NCI-H2081 (cell line): ENCODE measurements at places on chromosomes 16 and 17.

DNA sequence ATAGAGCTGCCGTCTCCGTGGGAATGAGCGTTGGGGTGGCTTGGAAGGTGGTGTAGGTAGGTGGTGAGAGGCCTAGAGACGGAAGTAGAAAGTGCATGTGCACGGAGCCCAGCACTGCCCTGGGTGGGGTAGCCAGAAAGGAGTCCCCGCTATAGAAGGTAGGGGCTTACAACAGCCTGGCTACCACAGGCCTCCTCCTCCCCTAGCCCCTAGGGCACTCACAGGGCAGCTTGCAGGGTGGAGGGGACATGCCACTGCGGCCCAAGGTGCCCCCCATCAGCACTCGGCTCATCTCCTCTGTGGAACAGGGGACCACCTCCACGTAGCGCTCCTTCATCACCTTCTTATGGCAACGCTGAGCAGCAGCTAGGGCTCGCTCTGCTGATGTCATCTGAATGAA lies 5.0 kb downstream of the ESRP2 start:
- no peak for DNase-seq

DNA sequence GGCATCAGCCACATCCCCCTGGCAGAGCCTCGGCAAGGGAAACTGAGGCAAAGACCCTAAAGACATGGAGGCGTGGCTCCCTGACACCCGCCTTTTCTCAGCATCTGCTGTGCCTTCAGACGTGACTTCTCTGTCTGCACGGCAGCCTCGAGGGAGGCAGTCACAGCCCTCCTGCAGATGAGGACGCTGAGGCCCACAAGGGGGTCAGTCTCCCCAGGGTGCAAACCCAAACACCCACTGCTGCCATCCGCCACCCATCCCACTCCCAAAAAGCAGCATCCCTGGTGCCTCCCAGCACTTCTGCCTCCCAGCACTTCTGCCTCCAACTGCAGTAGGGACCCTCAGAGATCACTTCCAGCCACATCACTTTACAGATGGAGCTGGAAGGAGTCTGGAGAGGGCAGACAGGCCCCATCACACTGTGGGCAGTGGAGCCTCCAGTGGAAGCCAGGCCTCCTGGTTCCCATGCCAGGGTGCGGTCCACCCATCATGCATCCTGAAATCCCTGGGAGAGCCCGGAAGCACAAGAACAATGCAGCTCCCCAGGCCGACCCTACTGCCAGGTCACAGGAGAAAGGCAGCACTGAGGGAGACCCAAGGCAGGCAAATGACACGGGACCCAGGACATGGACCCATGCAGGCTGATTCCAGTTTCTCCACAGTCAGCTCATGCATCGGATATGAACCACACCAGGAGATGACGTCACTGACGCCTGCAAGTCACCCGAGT lies 23.8 kb downstream of the KDM8 start:
- no peak for DNase-seq

GRCh38 chr16:4580250-4580649 lies 24.1 kb downstream of the C16orf96 start:
- DNase-seq = no peak

- DNase-seq = no peak
These were observed 48.0 kb upstream of the RBFOX3 start for GRCh38 chr17:79658811-79659207.

GRCh38 chr16:69607674-69608073 lies 41.9 kb downstream of the NFAT5 start:
- no peak for DNase-seq

GRCh38 chr17:9908649-9909042 lies 3.6 kb upstream of the RCVRN start:
- no peak for DNase-seq

- no peak for DNase-seq
These were observed 1.8 kb downstream of the KIAA0513 start for GRCh38 chr16:85029408-85029784.

GRCh38 chr16:48498769-48499631 lies 111.0 kb downstream of the N4BP1 start:
- no peak for DNase-seq

DNA sequence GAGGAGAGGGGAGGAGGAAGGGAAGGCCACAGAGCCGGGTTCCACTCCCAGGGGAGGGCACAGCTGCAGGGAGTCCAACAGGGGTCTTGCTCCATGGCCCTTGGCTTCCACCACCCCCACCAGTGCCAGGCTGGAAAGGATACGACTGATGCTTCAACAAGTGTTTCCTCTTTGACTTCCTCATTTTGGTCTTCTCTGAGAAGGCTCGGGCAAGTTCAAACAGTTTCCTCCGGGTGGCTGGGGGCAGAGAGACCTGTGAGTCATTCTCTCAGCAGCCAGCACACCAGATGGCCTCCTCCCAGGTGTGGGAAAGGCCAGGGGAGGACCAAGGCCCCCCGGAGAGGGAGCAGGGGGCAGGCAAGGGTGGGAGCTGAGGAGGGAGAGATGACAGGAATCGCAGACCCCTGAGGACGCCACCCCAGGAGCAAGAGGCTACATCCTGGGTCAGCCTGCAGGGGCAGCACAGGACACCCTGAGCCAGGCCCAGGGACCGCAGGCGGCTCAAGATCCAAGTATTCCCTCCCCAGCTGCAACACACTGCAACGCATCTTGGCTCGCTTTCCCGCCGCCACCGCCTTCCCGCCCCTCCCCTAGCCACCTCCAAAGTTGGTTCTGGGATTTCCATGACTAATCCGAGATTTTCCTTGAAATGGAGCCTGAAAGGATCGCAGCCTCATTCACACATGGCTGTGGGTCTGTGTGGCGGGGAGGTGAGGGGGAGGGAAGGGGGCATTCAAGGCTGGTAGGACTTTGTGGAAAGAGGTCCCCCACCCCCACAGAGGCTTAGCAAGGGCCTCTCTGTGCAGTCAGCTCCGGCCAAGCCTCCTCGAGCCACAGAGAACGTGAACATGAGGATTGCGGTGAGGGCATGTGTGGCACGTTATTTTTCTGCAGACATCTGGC lies 18.4 kb upstream of the MRPS23 start:
- no peak for DNase-seq

DNA sequence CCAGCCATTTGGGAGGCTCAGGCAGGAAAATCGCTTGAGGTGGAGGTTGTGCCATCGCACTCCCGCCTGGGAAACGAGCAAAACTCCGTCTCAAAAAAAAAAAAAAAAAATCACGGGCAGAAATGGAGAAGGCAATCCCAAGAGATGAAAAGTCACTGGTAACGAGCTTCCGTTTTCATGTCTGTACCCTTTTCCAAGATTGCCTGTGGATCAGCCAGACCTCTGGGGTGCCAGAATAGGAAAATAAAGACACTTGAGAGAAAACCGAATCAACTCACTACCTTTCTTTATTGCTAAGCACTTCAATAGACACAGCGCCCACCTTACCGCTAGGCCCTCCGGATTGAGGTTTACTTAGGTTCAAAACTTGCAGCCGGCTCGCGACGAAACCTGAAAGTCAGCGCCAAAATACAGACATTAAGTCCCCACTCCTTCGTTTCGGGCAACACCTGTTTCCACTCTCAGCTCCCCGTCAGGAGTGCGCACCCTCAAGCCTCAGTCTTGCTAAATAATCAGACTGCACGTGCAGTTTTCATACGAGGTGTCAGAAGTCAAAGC lies 970 bp upstream of the TRAF7 start:
- no peak for DNase-seq

- no peak for DNase-seq
These were observed 11.5 kb upstream of the SCN4A start for GRCh38 chr17:63984236-63984635.

DNA sequence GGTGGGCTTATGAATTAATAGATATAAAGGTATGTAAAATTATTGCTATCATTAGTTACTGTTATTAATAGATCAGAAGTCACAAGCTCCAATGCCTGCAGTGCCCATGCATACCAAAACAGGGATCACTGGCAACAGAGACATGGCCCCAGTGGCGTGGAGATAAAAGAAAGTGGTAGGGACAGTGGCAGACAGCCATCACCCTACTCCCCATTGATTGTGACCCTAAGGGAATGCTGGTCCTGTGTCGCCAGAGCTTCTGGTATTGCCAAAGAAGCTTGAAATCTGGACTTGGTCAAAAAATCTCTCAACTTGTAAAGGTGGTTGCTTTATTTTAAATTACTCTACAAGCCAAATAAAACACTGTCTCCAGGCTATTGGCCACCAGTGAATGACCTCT lies 279.1 kb downstream of the IRX3 start:
- DNase-seq = no peak

GRCh38 chr17:69358688-69359596 lies 32.0 kb upstream of the ABCA5 start:
- DNase-seq = no peak

DNA sequence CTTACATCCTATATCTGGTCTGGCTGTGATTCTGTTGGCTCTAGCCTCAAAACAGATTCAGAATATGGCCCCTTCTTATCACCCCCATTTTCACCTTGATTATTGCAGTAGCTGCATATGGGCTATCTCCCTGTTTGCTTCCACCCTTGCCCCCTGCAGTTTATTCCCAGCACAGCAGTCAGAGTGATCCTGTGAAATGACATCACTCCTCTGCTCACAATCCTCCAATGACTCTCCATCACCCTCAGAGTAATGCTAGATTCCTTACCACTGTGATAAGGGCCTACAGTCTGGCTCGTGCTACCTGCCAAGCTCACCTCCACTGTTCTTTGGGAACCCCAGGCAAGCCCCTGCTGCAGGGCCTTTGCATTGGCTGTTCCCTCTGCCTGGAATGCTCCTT lies 92.5 kb downstream of the ASIC2 start:
- no peak for DNase-seq

DNA sequence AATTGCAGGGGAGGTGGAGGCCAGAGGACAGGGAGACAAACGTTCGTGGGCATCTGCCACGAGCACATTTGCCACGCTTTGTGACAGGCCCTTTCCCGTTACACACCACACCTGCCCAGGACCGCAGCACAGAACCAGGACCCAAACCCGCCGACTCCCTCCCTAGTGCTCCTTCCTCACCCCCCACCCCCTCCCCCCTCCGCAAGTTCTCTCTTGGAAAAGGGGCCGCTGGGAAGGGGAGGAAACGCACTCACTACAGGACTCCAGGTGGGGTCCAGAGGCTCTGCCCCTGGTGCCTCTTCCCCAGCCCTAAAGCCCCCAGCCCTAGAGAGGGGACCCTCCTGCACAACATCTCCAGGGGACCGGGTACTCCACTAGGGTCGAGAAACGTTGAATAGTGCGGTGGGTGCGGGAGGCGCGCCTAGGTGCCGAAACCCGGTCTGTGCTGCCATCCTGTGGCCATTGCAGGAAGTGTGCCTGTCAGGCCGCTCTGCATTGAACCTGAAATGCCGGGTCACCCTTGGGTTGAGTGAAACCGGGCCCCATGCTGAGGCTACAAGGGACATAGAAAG lies 21.9 kb upstream of the EIF1 start:
- peak; percentile 91 for DNase-seq

DNA sequence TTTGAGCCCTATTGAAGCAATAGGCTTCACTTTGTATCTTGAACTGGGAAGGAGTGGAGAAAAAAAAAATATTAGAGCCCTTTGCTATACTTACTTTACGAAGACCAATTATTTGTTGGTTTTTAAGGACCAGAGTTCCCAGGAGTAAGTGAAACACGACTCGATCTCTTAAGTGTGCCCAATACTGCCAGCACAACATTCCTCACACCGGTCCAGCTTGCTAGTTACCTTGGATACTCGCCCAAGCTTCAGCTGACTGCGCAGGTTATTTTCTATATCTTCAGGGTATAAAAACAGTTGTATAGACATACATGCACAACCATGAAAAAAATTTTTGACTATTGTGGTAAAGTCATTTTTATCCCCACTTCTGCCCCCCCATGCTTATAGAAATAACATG lies 72.1 kb downstream of the RPTOR start:
- DNase-seq = no peak

- no peak for DNase-seq
These were observed 41.8 kb downstream of the NOL11 start for GRCh38 chr17:67759355-67760171.

DNA sequence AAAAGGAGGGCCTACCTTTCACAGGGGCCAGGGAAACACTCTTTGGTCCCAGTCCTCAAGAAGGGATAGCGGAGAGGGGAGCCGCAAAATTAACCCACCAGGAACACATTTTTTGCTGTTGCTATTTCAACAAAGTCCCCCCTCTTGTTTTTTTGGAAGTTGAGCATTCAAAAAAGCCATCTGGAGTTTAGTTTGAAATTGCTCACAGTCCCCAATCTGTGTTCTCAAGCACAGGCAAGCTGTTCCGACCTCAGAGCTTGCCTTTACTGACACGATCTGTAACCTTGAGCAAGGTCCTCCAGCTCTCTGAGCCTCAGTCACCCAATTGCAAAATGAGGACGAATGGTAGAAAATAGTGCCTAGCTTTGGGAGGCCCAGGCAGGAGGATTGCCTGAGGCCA lies 131.1 kb downstream of the ZNF423 start:
- no peak for DNase-seq

DNA sequence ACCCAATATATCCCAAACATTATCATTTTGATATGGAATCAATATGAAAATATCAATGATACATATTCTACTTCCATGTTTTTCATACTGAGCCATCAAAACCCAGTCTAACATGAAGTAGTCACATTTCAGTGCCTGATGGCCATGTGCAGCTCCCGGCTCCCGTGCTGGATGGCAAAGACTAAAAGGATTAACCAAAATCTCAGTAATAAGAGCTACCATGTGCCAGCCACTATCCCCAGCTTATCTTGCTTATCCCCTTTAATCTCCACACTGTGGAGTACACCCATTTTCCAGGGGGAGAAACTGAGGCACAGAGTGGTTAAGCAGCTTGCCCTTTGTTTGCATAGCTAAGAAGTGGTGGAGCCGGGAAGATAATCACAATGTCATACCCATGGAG lies 9.2 kb downstream of the CD300LG start:
- DNase-seq = no peak

- DNase-seq = no peak
These were observed 14.4 kb upstream of the TIMP2 start for GRCh38 chr17:78939615-78940014.

DNA sequence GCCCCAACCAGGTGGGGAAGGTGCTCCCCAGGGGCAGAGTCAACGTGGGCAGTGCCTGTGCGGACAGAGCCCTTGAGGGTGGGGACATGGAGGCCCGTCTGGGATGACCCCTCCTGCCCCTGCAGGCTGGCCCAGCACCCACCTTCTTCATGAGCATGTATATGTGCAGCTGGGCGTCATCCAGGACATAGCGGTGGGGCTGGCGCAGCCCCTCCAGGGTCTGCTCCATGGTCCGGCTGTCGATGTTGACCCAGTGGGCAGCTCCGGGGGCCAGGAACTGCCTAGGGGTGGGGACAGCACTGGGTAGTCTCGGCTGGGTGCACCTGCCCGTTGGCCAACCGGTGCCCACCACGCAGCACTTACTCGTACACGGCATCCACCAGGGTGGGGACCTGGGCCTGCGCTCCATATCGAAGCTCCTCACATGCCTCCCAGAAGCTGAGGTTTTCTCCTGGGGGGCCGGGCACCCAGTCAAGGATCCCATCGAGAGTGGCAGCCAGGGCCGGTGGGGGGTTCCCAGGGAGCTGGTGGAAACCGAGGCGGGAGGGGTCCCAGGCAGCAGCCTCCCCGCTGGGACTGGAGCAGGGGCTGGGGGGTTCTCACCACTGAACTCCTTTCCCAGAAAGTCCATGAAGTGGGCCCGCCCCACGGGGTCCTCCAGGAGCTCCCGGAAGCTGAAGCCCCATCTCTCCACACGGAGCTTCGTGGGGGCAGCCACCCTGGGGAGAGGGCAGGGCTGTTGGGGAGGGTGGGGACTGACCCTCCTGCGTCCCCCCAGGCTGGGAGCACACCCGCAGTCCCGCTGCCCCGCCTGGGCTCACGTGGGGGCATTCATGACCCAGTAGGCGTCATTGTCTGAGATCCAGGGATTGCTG lies 5.1 kb downstream of the RGS11 start:
- no peak for DNase-seq
